ENCODE measurements at places on chromosomes 16 and 17.

GRCh38 chr17:61766520-61766919 is 96.8 kb downstream of the BRIP1 start:
- no peak for DNase-seq

DNA sequence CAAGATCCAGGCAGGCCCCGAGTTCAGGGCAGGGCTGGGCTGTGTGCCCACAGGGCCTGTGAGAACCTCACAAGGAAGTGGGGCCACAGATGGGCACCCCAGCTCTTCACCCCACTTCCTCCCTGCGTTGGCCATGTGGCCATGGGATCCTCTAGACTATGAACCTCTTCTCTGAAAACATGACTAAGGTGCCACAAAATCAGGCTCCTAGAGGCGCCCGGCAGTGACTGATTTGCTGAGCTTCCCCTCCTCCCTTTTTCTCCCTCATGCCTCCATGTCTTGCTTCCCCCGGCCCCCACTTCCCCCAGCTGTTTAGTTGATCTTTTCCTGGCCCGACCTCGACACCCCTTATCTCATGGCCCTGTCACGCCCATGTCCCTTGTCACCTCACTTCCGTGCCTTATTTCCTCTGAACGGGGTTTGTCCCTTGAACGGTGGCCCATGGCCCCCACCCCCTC is 87.1 kb downstream of the KCNJ12 start:
- no peak for DNase-seq

DNA sequence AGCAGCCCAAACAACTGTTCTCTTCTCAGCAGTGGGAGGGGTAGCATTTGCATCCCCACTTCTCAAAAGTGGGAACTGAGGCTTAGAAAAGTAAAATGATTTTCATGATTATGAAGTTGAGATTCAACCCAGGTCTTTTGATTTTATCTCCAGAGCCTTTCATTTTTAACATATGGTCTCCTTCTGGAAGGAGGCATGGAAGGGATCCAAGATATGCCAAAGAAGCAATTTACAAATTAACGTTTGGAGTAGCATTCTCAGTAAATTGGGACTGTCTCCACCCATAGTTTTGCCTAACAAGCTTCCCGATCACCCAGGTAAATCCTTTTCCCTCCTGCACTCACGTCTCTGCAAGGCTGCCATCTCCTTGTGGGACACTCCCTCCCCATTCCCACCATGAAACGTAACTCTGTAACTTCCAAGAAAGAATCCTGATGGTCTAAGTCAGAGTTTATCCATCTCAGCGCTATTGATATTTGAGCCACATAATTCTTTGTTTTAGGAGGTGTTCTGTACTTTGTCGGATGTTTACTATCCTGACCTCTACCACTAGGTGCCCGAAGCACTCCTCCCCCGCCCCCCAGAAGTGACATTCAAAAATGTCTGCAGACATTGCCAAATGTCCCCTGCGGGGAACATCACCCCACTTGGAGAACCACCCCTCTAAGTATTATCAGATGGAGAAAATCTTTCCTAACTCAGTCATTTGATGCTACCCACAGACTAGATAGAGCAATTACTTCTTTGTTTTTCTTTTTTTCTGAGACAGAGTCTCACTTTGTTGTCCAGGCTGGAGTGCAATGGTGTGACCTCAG is 32.9 kb upstream of the NFAT5 start:
- no peak for DNase-seq

DNA sequence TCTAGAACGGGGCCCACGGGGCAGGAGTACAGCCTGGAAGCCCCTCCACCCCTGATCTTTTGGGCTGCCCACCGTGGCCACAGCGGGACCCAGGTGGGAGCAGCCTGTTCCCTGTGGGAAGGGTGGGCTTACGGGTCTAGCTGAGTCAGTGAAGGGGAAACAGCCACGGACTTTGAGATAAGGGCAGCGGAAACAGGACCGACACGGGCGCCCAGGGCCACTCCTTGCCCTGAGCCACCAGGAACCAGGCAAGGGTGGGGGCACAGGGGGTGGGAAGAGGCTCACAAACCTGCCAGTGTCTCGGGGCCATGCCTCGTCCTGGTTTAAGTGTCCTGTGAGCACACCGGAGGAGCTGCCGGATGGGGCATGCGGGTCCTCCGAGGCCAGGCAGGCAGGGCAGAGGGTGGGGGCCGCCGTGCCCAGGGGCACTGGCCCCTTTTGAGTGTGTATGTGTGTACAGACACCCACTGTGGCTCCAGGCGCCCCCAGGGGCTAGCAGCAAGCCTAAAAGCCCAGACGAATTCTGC is 47.6 kb upstream of the PVALEF start:
- no peak for DNase-seq

GRCh38 chr16:27195076-27195741 is 8.1 kb upstream of the KDM8 start:
- DNase-seq = no peak

- no peak for DNase-seq
Observed at GRCh38 chr17:17467720-17468119, 9.1 kb upstream of the MED9 start.

- DNase-seq = peak; percentile 68
Observed at GRCh38 chr17:82030470-82031302, 792 bp upstream of the RAC3 start.

GRCh38 chr17:47718634-47719405 is 14.2 kb upstream of the TBX21 start:
- DNase-seq = no peak

- DNase-seq = no peak
Observed at GRCh38 chr16:74477226-74477625, 55.9 kb upstream of the CLEC18B start.

- DNase-seq = peak; percentile 56
Observed at GRCh38 chr16:997440-998051, 16.0 kb downstream of the SOX8 start.

GRCh38 chr17:73340093-73340596 is 28.3 kb upstream of the CDC42EP4 start:
- DNase-seq = no peak

DNA sequence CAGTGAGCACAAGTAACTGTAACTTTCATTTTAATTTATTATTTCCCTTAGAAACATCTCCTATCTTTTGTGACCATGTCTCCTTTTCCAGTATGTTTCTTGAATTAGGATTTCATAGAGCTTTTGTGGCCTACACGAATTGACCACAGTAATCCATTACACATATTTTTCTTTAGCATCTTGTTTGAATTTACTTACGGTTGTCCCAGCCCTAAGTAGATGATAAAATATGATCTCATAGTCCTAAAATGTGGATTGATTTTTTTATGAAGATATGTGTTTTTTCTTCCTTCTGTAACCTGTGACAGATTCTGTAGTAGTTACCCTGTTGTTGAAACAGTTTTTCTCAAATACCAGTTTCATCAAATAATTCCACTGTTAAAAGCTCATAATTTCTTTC is 61.5 kb downstream of the NF1 start:
- no peak for DNase-seq

DNA sequence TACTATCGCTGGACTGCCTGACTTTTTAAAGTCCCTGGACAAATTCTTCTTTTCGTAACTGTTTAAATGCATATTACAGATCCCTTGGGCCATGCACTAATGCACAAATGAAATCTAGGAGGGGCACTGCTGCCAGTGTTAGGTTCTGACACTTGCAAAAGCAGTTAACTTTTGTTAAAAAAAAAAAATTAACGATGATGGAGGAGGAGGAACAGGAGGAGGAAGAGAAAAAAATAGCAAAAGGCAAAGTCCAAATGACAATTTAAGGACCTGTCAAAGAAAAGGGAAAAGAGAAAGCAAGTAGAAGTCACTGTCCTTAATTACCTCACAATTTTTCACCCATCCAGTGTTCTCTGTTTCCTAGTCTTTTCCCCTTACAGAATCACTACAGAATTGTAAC is 97.8 kb upstream of the CORO6 start:
- no peak for DNase-seq

GRCh38 chr17:42101513-42102292 is 3.4 kb upstream of the ZNF385C start:
- DNase-seq = peak; percentile 37

- peak; percentile 28 for DNase-seq
Observed at GRCh38 chr17:46212634-46213435, 19.6 kb upstream of the KANSL1 start.

DNA sequence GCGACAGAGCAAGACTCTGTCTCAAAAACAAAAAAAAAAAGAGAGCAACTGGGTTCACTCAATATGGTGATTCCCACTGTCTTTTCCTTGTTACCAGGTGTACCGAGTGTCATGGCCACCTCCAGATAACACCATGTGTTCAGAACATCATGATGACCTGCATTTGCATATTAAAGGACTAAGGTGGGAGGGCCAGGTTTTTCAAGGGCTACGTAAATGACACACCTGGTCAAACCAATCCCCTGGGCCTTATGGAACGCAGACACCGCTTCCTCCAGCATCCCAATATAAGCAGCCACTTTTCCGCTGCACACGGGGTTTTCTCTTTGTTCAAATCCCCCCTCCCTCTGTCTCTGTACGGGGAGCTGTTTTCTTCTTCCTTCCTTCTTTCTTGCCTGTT is 29.3 kb downstream of the WSCD1 start:
- DNase-seq = no peak

- no peak for DNase-seq
Observed at GRCh38 chr17:29586676-29587469, 2.6 kb downstream of the GIT1 start.

DNA sequence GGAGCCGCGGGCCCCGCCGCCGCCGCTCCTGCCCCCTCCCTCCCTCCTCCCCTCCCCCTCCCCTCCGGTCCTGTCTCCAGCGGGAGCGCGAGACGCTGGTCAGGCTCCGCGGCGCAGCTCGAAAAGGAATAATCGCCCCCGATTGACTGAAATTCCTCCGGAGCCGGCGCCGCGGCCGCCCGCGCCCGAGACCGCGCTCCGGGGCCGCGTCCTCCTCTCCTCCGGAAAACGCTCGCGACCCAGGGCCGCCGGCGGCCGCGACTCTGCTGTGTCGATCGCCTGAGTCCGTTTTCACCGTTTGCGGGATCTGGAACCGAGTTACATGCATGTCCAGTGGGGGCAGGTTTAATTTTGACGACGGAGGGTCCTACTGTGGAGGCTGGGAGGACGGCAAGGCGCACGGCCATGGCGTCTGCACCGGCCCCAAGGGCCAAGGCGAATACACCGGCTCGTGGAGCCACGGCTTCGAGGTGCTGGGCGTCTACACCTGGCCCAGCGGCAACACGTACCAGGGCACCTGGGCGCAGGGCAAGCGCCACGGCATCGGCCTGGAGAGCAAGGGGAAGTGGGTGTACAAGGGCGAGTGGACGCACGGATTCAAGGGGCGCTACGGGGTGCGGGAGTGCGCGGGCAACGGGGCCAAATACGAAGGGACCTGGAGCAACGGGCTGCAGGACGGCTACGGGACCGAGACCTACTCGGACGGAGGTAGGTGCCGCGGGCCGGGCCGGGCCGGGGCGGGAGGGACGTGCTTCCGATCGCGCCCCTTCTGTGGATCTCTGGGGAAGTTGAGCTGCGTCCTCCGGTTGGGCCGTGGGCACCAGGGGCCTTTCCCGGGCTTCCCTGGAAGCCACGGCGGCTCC is 744 bp downstream of the JPH3 start:
- no peak for DNase-seq

GRCh38 chr17:50275279-50275678 is 1.0 kb downstream of the TMEM92 start:
- no peak for DNase-seq

DNA sequence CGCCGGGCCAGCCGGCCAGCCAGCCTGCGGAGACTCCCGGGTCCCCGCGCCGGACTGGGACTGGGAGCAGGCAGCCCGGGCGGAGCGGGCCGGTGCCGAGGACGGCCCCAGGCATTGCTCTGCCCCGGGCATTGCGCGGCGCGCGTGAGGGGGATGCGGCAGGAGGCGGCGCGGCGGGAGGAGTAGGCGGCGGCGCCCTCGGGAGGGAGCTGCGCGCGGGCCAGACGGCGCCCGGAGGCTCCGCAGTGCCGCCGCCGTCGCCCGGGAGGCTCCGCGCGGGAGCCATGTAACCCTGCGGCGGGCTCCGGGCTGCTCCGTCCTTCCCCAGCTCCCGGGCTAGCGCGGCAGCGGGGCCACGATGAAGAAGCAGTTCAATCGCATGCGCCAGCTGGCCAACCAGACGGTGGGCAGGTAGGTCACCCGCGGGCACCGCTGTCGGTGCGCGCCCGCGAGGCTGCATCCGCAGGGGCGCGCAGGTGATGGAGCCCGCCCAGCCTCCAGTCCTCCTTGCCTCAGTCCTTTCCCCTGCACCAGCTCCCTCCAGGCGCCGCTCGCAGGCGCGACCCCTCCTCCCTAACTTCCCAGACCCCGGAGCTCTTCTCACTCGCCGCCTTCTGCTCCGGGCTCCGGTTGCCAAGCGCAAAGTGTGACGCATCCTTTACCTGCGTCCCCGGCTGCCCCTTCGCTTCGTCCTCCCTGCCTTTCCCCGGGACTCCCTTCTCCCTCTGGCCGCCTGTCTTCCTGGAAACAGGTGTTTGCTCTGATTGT is at the start of gene ARHGAP44:
Gene ARHGAP44, plus strand, starts transcription at position 18 of the 768 bp plus-strand sequence. Its CDS starts 341 bp downstream, at position 359.
- DNase-seq = no peak

DNA sequence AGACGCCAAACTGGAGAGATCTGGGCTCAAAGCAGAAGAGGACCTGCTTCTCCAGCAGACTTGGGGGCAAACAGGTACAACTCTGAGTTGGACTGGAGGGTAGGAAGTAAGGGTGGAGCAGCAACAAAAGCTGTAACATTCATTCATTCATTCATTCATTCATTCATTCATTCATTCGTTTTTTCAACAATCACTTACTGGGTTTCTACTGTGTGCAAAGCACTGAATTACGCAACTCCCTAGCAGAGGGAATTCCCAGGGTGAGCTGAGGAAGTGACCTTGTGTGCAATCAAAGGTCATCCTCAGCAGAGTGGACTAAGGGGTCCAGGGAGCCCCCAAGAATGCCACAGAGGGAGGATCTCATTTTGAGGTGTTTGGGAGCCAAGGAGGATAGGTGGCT is 231.1 kb upstream of the SDK2 start:
- DNase-seq = no peak

DNA sequence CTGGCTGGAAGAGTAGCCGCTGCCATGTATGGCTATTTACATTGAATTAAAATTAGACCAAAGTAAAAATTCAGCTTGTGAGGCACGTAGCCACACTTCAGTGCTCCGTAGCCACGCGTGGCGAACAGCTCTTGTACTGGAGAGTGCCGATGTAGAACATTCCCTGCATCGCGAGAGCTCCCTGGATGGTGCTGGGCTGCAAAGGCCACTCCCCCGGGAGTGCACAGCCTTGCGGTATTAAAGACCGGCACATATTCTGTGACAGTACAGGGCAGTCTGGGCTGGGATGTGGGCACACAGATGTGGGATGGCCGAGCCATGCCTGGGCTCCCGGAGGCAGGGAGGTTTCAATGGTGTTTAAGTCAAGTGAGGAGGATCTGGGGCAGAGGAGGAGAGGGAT is 102.2 kb downstream of the CMIP start:
- no peak for DNase-seq

DNA sequence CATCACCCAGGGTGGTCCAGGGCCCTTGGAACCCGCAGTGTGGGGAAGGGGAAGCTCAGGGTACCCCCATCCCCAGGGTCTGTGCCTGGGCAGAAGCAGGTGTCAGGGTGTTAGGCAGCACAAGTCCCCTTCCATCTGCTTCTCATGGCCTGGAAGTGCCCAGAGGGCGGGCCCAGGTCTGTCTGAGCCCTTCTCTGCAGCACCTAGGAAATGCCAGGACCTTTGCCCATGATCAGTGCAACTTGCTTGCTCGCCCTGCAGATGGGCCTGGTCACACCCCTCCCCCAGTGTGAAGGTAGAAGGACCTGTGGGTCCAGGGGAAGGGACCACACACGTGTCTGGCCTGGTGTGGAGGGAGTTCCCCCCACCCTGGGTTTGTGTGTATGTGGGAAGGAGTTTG is 157.5 kb upstream of the CDC42EP4 start:
- no peak for DNase-seq
